ENCODE measurements at places on chromosomes 1 and 21. TPM values are rescaled to one million over a fixed set of nuclear protein-coding genes. Genes with fewer than 3 reads are reported as not detected.

- peaks cover 51% of the 10 kb centered on the region for H3K36me3 ChIP-seq
- no peak overlapping the region for H3K4me3 ChIP-seq
- no peak for DNase-seq
- no peaks in the 10 kb centered on the region for H3K4me1 ChIP-seq
- no peaks in the 10 kb centered on the region for H3K27me3 ChIP-seq
Measured at GRCh38 chr1:246742396-246742795, 18.2 kb downstream of the SCCPDH start.

DNA sequence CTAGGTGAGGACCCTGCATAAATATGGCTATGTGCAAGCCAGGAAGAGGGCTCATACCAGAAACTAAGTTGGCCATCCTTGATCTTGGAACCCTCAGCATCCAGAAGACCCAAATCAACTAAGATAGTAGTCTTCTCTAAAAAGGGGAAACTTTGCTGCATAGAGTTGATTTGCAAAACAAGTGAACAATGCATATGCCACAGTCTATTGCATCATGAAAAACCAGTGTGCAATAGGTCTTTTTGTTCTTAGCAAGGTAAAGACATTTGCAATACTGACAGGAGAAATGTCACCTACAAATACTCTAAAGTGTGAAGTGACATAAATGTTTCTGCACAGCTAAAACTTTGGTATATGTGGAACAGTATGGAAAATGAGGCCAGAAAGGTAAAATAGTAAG is 2.0 kb upstream of the IFI16 start:
- H3K27ac ChIP-seq = no peak overlapping the region
- DNase-seq = no peak
- H3K4me1 ChIP-seq = no peaks in the 10 kb centered on the region
- no peaks in the 10 kb centered on the region for H3K36me3 ChIP-seq

The F13B gene
- 2.7 TPM for total RNA-seq

- H3K4me1 ChIP-seq = peaks cover 10% of the 10 kb centered on the region
- no peaks in the 10 kb centered on the region for H3K36me3 ChIP-seq
- H3K4me3 ChIP-seq = no peak overlapping the region
Measured at GRCh38 chr1:31669786-31670592, 25.3 kb upstream of the PEF1 start.

DNA sequence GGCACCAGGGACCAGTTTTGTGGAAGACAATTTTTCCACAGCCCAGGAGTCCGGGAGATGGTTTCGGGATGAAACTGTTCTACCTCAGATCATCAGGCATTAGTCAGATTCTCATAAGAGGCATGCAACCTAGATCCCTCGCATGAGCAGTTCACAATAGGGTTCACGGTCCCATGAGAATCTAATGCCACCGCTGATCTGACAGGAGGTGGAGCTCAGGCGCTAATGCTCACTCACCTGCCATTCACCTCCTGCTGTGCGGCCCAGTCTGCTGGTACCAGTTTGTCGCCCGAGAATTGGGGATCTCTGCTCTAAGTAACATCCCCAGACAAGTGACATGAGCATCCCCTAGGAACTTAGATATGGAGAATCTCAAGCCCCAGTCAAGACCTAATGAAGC is 180.7 kb downstream of the COQ8A start:
- no peaks in the 10 kb centered on the region for H3K4me1 ChIP-seq
- H3K4me3 ChIP-seq = no peak overlapping the region
- no peak for DNase-seq
- H3K27ac ChIP-seq = no peak overlapping the region
- no peaks in the 10 kb centered on the region for H3K27me3 ChIP-seq
- no peaks in the 10 kb centered on the region for H3K36me3 ChIP-seq

- H3K4me1 ChIP-seq = peaks cover 16% of the 10 kb centered on the region
- no peaks in the 10 kb centered on the region for H3K27me3 ChIP-seq
- H3K4me3 ChIP-seq = no peak within 1 kb of the TSS
- H3K27ac ChIP-seq = no peak within 1 kb of the TSS
Measured at GRCh38 chr1:161038523-161039153, at the start of gene TSTD1. TSTD1 (minus strand) TSS chr1:161038964; CDS start chr1:161038889, 75 bp downstream.

- H3K27me3 ChIP-seq = no peaks in the 10 kb centered on the region
- no peak overlapping the region for H3K27ac ChIP-seq
- no peak for DNase-seq
- no peaks in the 10 kb centered on the region for H3K36me3 ChIP-seq
- no peak overlapping the region for H3K4me3 ChIP-seq
Measured at GRCh38 chr1:41672641-41673361, 188.3 kb upstream of the EDN2 start.

DNA sequence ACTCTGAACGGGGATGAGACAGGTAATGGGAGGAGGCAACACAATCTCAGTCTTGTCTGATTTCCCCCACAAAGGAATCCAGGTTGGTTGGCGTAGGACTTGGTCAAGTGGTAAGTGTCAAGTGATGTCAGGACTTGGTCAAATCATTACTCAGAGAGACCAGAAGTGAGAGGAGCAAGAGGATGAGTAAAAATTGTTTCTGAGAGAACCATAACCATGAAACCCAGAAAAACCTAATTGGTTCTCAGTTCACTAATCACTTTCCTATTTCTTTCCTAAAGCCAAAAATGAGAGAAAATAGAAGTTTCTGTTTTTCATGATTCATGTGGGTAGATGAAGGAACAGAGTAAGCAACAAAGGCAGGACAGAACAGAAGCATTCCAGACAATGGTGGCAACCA is 5.0 kb downstream of the PHC2 start:
- DNase-seq = no peak
- H3K27me3 ChIP-seq = peaks cover 28% of the 10 kb centered on the region
- H3K27ac ChIP-seq = no peak overlapping the region
- no peak overlapping the region for H3K4me3 ChIP-seq
- no peaks in the 10 kb centered on the region for H3K36me3 ChIP-seq
